ENCODE measurements at places on chromosomes 12 and 14.
A peak's percentile ranks its signal among the peaks of the same experiment; 100 is the strongest.

GRCh38 chr14:40417777-40418401 lies 985.7 kb upstream of the FBXO33 start:
- peak; percentile 50 for DNase-seq

- no peak for DNase-seq
Measured at GRCh38 chr14:88660056-88660455, 97.2 kb downstream of the ZC3H14 start.

GRCh38 chr14:61621444-61621843 lies 73.9 kb upstream of the HIF1A start:
- no peak for DNase-seq

DNA sequence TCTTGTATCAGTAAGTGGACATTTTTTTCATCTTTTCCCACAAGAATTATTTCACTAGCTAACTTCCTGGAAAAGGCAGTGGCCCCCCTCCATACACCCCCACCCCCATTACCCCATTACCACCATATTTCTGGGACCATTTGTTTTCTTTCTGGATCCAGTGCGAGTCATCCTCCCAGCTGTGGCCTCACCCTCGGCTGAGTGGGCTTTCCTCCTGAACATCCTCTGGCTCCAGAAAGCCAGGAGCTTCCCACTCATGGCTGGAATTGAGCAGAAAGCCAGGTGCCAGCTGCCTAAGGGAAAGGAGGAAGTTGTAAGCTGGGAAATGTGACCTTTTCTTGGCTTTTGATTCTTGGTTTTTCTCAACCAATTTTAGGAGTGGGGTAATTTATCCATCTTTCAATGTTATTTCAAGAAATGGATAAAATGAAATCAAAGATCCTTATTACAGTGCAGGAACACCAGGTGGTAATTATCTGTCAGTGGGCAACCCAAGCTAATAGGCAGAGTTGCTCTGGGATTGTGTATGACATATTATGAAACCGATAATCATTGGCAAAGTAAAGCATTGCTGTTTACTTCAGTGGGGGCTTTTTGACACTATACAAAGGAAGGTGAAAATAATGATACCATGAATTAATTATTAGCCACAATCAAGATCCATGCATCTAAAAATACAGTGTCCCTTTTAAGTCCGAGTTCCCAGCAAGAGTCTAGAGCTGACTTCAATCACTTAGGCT lies 124.6 kb downstream of the KICS2 start:
- no peak for DNase-seq

GRCh38 chr12:70149665-70150064 lies 93.6 kb upstream of the CNOT2 start:
- DNase-seq, result no peak

DNA sequence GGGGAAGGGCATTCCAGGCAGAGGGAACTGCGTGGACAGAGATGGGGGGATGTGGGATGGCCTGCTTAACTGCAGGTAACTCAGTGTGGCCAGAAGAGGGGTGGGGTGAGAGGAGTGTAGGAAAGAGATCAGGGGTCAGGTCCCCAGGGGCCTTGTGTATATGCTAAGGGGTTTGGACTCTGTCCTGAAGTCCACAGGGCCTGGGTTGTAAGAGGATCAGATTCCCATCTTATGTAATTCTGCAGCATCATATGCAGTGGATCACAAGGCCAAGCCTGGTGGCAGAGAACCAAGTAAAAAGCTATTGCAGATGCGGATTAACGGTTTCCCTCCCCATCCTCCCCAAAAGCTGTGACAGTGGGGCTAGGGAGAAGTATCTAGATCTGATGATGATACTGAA lies 8.7 kb downstream of the TCTN1 start:
- no peak for DNase-seq

DNA sequence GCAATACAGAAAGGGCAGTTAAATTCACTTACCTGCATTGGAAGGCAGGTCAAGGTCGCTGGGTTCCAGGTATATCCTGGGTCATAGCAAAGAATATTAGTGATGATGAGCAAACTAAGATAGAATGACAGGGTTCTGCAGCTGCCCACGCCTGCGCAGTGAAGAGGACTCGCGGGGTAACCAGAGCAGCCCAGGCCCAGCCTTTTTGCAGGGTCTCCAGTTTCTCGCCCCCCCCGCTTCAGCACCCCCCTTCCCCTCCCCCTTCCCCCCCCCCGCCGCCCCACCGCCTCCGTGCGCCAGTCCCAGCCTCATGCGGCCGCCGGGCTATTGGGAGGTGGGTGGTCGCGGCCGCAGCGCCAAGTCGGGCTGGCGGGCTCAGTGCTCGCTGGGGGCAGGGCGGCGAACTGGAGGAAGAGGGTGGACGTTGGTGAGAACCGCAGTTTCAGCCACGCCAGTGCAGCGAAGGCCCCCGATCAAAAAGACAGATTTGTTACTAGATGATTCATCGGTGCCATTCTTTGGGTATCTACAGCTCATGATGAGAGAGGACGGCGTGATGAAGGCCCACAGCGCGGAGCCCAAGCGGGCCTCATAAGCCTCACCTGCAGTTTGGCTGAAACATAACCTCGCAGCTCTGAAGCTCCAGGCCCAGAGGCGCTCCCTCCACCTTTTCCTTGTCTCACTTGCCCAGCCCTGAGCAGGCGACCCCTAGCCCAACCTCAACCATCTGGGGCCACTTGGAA lies 20.2 kb downstream of the SLC2A3 start:
- DNase-seq, result peak; percentile 24

DNA sequence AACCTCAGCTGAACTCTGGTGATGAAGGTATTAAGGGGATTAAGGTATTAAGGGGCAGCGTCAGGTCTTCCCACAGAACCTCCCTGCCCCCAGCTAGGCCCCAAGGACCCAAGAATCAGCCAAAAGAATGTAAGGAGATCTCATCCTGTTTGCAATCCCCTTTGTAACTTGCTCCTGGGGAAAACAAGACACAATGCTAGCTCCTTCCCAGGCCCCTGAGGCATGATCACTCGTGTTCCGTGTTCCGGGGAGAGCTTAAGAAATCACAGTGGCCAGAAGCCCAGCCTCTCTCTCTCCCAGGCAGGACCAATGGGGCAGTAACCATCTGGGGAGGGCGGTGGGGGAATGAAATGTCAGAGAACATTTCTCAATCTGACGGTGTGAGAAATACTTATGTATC lies 33.2 kb downstream of the PIGH start:
- no peak for DNase-seq

DNA sequence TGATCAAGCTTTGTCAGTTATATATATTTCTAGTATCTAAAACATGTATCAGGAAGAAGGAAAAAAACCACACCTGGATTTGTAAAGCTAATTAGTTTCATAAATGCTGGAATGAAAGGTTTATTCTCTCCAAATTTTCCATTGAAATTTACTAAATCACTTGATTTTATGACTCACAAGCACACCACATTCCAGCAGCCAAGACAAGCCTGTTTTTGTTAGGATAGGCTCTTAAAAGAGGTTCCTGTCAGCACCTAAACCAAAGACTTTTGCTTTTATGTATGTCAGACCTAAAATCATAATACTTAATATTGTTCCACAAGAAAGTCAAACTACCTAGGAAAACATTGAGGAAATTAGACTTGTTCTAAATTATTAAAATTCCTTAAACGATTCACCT lies 85.3 kb upstream of the PAWR start:
- no peak for DNase-seq
